ENCODE measurements at places on chromosomes 2 and 18.

GRCh38 chr18:37654731-37655369 is 89.3 kb upstream of the CELF4 start:
- H3K27ac ChIP-seq, result no peak overlapping the region
- H3K4me1 ChIP-seq, result no peaks in the 10 kb centered on the region

- no peak for DNase-seq
- no peak overlapping the region for H3K27ac ChIP-seq
- no peaks in the 10 kb centered on the region for H3K36me3 ChIP-seq
- H3K4me1 ChIP-seq, result no peaks in the 10 kb centered on the region
- no peak overlapping the region for H3K4me3 ChIP-seq
- peaks cover under 1% of the 10 kb centered on the region for H3K27me3 ChIP-seq
Observed at GRCh38 chr2:66490588-66491001, 55.7 kb downstream of the MEIS1 start.

GRCh38 chr18:14971461-14972185 is 223.7 kb downstream of the ANKRD30B start:
- H3K4me1 ChIP-seq, result no peaks in the 10 kb centered on the region
- no peak for DNase-seq
- no peak overlapping the region for H3K4me3 ChIP-seq
- H3K36me3 ChIP-seq, result no peaks in the 10 kb centered on the region
- no peak overlapping the region for H3K27ac ChIP-seq
- no peaks in the 10 kb centered on the region for H3K27me3 ChIP-seq

- H3K4me3 ChIP-seq, result no peak overlapping the region
- H3K27ac ChIP-seq, result no peak overlapping the region
- no peaks in the 10 kb centered on the region for H3K36me3 ChIP-seq
- DNase-seq, result peak; percentile 33
- peaks cover 15% of the 10 kb centered on the region for H3K4me1 ChIP-seq
Observed at GRCh38 chr2:100876231-100876860, 56.4 kb downstream of the NPAS2 start.

DNA sequence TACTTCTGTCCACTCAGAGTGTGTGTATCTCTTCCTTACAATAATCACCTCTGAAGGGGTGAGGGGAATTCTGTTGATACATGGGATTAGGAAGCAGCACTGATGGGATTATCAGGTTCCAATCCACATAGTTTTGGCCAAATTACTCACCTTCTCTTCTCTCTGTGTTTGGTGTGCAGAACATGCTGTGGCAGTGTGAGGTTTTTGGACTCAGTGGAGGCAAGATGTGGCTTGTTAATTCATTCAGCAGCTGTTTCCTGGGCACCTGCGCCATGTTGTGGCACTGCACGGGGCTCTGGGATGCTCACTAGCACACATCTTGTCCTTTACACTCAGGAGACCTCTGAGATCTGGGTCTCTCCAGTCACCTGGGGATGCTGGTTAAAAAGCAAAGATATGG is 350.3 kb upstream of the HS6ST1 start:
- no peak for DNase-seq
- H3K4me1 ChIP-seq, result no peaks in the 10 kb centered on the region
- no peak overlapping the region for H3K4me3 ChIP-seq
- no peaks in the 10 kb centered on the region for H3K36me3 ChIP-seq
- peaks cover 5% of the 10 kb centered on the region for H3K27me3 ChIP-seq

DNA sequence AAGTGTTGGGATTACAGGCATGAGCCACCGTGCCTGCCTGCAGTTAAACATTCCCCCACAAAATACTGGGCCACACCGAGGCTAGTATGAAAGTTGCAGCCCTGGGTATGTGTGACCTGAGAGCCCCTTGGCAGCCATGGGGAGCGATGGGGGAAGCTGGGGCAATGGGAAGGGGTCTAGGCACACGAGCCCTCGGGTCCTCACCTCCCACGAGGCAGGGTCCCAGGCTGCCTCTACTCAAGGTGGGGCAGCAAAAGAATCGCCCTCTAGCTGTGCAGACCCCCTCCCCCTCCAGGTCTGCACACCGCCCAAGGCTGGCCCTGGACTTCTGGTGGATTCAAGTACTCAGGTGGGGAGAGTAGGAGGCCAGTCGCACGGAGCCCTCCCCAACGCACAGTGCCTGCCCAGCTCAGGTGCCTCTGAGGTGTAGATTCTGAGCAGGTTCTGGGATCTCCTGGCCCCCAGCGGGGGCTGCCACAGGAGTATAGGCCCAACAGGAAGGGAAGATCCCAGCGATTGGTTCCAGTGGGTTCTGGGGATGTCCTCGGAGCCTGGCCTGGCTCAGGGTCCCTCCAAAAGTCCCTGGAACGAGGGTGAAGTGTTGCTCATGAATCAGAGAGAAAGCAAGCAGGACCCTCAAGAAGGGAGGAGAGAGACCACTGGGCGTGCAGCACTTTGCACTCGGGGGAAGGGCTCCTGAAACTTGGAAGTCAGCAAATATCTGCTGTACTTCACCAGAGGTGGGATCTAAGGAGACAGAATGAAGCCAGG is 2.6 kb downstream of the GPR35 start:
- peaks cover 6% of the 10 kb centered on the region for H3K27me3 ChIP-seq
- H3K4me1 ChIP-seq, result peaks cover 38% of the 10 kb centered on the region
- peak; percentile 7 for DNase-seq
- no peak overlapping the region for H3K4me3 ChIP-seq

GRCh38 chr2:196218106-196218505 is 46.7 kb upstream of the STK17B start:
- no peaks in the 10 kb centered on the region for H3K27me3 ChIP-seq
- H3K36me3 ChIP-seq, result peaks cover 5% of the 10 kb centered on the region
- no peak for DNase-seq
- H3K4me1 ChIP-seq, result peaks cover 42% of the 10 kb centered on the region
- no peak overlapping the region for H3K4me3 ChIP-seq

GRCh38 chr2:234032279-234032856 is 18.1 kb upstream of the SPP2 start:
- DNase-seq, result peak; percentile 70
- H3K27ac ChIP-seq, result peak overlapping the region; percentile 80
- peaks cover 16% of the 10 kb centered on the region for H3K36me3 ChIP-seq
- H3K4me3 ChIP-seq, result no peak overlapping the region

- no peaks in the 10 kb centered on the region for H3K27me3 ChIP-seq
- no peak overlapping the region for H3K27ac ChIP-seq
- DNase-seq, result no peak
- H3K4me3 ChIP-seq, result no peak overlapping the region
- peaks cover 2% of the 10 kb centered on the region for H3K36me3 ChIP-seq
Observed at GRCh38 chr18:23363865-23364570, 89.1 kb upstream of the RIOK3 start.

GRCh38 chr2:178194600-178195389 is 483 bp downstream of the OSBPL6 start:
- peak overlapping the region; percentile 66 for H3K4me3 ChIP-seq
- H3K36me3 ChIP-seq, result no peaks in the 10 kb centered on the region
- DNase-seq, result peak; percentile 26
- peaks cover 71% of the 10 kb centered on the region for H3K27me3 ChIP-seq
- no peak overlapping the region for H3K27ac ChIP-seq

DNA sequence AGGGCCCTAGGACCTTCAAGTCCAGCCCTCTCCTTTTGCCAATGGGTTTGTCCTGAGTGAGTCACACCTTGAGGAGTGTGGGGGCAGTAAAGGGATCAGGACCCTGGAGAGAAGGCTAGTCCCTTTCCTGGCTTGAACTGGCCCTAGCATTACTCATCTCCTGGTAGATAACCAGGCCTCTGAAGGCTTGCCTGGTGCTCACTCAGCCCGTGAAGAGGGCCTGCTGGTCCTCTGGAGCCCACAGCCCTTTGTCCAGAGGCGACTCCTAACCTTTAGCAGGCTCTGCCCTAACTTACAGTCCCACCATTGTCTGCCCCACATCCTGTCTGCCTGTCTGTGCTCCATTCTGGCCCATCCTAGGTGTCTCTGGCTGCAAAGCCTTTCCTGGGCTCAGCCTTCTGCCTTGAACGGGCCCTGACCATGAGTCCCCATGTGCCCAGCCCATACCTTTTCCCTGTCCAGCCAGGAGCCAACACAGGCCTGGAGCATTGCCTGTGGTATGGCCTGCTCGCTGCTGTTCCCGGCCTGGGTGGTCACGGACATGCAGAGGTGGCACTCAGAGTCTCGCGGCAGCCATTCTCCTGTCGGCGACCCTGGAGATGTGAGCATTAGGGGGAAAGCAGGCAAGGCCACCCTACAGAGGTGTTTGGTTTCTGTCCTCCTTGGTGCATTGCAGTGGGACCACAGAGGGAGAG is 5.0 kb downstream of the SFTPB start:
- DNase-seq, result no peak
- no peaks in the 10 kb centered on the region for H3K27me3 ChIP-seq
- peaks cover 2% of the 10 kb centered on the region for H3K36me3 ChIP-seq
- H3K4me3 ChIP-seq, result no peak overlapping the region
- no peak overlapping the region for H3K27ac ChIP-seq

DNA sequence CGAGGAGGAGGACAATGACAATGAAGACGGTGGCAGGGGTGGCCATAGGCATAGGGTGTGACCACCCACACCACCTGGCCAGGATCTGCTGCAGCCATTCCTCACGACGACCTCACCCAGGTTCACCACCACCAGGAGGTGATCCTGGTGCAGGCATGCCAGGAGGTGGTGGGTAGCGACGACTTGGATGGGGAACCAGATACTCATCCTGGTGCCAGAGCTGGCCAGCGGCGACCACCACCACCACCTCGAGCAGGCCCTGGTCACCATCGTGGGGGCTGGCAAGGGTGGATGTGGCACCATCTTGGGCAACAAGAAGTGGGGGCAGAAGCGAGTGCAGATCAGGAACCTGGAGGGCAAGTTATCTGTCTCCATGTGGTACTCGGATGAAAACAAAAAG is 117.1 kb upstream of the NXPH2 start:
- H3K4me1 ChIP-seq, result no peaks in the 10 kb centered on the region
- H3K4me3 ChIP-seq, result no peak overlapping the region
- H3K36me3 ChIP-seq, result no peaks in the 10 kb centered on the region
- DNase-seq, result no peak
- no peaks in the 10 kb centered on the region for H3K27me3 ChIP-seq
- H3K27ac ChIP-seq, result no peak overlapping the region

DNA sequence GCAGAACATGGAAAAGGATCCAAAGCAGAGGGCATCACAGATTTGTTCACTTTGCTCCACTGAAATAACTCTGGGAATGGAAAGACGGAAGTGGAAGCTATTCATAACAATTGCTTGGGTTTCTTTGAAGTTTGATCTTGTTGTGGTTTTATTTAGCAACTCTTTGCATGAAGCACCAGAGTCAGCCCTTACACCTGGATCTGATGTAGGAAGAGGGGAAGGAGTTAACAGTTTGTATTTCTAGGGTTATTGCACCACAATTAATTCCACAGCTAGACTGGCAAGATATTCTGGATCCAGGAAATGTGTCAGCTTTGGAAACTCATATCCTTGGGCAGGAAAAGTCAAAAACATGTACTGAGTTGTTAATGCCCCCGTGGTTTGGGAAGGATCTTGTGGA is 1143.4 kb downstream of the CNTNAP5 start:
- no peaks in the 10 kb centered on the region for H3K4me1 ChIP-seq
- H3K4me3 ChIP-seq, result no peak overlapping the region
- H3K27ac ChIP-seq, result no peak overlapping the region
- no peaks in the 10 kb centered on the region for H3K36me3 ChIP-seq
- DNase-seq, result no peak

- H3K27ac ChIP-seq, result no peak overlapping the region
- no peak overlapping the region for H3K4me3 ChIP-seq
- H3K4me1 ChIP-seq, result no peaks in the 10 kb centered on the region
- H3K36me3 ChIP-seq, result no peaks in the 10 kb centered on the region
Observed at GRCh38 chr18:10771053-10771709, 245.4 kb downstream of the NAPG start.

DNA sequence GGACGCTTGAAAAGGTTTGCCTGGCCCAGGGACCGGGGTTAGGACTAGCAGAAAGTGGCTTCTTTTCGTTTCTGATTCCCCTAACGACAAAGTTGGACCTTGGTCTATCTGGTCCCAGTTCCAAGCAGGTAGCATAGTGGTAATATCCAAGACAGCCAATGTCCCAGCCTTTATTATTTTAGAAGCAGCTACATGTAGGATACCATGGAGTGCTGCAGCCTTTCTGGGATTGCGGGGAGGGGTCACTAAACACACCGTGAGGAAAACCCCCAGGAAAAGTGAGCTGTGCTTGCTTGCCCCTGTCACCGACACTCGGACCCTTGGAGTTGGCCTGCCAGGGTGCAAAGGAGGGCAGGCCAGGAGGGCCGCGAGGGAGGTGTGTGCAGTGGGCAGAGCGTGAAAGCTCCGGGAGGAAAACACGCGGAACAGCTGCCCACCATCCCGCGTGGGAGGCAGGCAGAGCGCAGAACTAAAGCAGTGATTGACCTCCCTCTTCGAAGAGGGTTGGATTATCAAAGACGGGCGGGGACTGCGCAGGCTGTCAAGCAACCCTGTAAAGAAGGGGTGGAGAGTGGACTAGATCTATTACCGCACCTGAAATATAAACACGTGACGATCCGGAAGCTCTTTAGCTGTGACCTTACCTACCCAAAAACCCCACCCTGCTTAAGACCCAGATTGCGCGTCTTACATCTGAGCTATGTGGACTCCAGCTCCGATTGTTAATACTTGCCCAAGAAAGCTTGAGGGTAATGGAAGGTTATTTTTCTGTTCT is 624 bp upstream of the MAP4K3 start:
- peak; percentile 62 for DNase-seq
- peak overlapping the region; percentile 71 for H3K27ac ChIP-seq
- peak overlapping the region; percentile 84 for H3K4me3 ChIP-seq
- peaks cover 10% of the 10 kb centered on the region for H3K36me3 ChIP-seq
- H3K27me3 ChIP-seq, result no peaks in the 10 kb centered on the region
- peaks cover 48% of the 10 kb centered on the region for H3K4me1 ChIP-seq

GRCh38 chr18:59148192-59148591 is 8.5 kb downstream of the SEC11C start:
- H3K36me3 ChIP-seq, result peaks cover 17% of the 10 kb centered on the region
- DNase-seq, result no peak
- H3K4me3 ChIP-seq, result no peak overlapping the region
- H3K4me1 ChIP-seq, result peaks cover 35% of the 10 kb centered on the region

DNA sequence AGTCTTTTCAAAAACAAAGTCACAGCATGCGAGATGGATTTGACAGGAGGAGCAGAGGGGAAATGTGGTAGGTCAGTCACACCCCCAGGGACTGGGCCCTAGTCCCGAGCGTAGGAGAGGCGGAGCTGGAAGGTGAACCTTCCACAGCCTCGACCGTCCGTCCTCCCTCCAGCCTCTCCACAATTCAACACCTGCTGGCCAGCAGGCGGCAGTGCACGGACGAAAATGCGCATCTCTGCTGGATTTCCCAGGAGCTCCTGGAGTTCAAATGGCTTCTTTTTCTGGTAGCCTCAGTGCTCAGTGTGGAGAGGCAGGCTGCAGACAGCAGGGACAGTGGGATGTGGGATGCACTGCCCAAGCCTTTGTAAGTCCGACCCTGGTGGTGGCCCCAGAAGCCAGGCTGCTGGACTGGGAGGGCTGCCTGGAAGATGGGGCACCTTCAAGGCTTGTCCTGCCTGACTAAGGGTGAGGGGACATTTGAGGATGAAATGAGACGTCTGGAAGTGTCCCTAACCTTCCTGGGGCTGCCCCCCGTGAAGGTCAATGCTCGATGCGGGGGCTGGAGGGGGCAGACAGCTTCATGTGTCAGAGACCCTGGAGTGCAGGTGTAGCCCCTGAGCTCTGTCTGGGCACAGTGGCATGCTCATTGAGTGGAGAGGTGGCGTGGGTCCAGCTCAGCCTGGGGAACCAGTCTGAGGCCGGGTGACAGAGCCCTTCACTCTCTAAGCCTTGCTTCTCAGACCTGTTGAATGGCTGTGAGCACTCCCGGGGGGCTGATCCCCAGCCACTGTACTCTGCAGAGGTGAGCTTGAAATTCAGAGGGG is 189.5 kb downstream of the TFCP2L1 start:
- H3K4me3 ChIP-seq, result no peak overlapping the region
- H3K27ac ChIP-seq, result no peak overlapping the region
- DNase-seq, result peak; percentile 39
- no peaks in the 10 kb centered on the region for H3K36me3 ChIP-seq
- H3K4me1 ChIP-seq, result no peaks in the 10 kb centered on the region

Data from activated naive CD4-positive, alpha-beta T cell treated with anti-CD3 and anti-CD28 coated beads, Interleukin-2, amount 10 ng/mL, durations not matched to agents 7 days and 5 days (primary cell).